ENCODE measurements at places on chromosomes 7 and 10. TPM values are rescaled to one million over a fixed set of nuclear protein-coding genes. Genes with fewer than 3 reads are reported as not detected.

Gene GPR22
- total RNA-seq: 0.71 TPM

Gene SUN3
- not detected for total RNA-seq

Gene CCNY
- total RNA-seq: 34.0 TPM

Gene ERVW-1
- not detected for total RNA-seq

Gene ZNF239
- total RNA-seq: 5.1 TPM

Gene PRKG1
- total RNA-seq: 0.71 TPM

Gene PSTK
- 3.2 TPM for total RNA-seq

Gene VSTM4
- under 0.01 TPM for total RNA-seq

Gene ASB13
- 9.0 TPM for total RNA-seq
